ENCODE measurements at places on chromosomes 11 and 22.

GRCh38 chr11:62105667-62106191, 18.1 kb upstream of the INCENP start:
- no peak for DNase-seq

DNA sequence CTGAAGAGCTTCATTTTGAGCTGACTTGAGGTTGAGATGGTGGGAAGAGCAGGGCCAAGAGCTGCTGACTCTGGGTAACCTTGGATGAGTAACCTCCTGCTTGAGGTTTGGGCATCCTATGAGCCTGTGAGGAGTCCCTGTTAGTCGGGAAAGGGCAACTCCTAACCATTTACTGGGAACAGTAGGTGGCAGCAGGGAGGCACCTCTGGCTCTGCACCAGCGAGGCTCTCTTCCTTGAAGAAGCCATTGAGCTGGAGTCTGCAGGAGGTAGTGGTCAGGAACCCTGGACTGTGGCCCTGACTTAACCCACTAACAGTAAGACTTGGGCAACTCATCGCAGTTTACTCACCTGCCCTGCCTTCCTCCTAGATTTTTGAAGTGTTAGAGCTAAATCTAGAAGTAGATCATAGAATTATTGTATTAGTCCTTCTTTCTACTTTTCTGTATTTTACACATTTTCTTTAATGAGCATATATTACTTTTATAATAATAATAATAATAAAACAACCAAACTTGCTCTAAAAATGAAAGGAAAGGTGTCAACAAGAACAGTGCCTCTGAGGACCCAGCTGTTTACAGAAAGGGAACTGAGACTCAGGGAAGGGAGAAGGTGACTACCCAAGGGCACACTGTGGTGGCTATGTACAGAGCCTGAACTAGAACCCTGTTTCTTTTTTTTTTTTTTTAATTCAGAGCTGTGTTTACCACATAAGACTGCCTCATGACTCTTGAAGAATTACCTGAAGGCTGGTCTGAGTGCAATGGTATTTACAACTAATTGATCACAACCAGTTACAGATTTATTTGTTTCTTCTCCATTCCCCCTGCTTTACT, 47.5 kb downstream of the MEI1 start:
- peak; percentile 37 for DNase-seq

- DNase-seq, result no peak
Observed at GRCh38 chr11:46970913-46971625, 34.5 kb downstream of the CSTPP1 start.

DNA sequence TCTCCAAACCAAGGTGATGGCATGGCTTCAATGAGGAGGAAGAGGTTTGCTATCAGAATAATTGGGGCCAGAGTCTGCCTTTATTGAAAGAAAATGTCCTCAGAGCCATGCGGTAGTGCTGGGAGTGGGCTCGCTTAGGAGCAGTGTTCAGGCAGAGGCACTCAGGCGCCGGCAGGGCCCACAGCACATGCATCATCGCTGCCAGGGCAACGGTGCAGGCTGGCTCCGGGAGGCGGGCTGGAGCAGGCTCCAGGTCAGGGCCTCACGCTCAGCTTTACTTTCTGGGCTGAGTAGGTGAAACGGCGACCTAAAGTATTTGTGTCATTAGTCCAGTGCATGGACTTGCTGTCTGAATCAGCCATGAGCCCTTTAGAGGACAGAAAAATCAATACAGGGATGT, 169.9 kb upstream of the CCDC90B start:
- no peak for DNase-seq

DNA sequence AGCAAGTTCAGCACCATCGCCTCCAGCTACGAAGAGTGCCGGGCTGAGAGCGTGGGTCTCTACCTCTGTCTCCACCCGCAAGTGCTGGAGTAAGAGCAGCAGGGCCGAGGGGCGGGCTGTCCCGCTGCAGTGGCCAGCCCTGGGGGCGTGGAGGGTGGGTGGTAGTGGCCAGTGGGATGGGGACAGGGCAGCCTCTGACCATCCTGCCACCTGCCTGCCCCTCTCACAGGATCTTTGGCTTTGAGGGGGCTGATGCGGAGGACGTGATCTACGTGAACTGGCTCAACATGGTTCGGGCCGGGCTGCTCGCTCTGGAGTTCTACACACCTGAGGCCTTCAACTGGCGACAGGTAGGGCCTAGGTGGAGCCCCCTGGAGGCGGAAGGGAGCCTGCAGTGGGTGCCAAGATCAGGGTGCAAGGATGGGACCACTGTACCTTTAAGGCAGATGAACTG, 15.0 kb upstream of the BBS1 start:
- DNase-seq, result no peak

All from CMK (cell line).